HCT116 (cell line): ENCODE measurements at places on chromosomes 3 and 15. TPM values are rescaled to one million over a fixed set of nuclear protein-coding genes. Genes with fewer than 3 reads are reported as not detected.

DNA sequence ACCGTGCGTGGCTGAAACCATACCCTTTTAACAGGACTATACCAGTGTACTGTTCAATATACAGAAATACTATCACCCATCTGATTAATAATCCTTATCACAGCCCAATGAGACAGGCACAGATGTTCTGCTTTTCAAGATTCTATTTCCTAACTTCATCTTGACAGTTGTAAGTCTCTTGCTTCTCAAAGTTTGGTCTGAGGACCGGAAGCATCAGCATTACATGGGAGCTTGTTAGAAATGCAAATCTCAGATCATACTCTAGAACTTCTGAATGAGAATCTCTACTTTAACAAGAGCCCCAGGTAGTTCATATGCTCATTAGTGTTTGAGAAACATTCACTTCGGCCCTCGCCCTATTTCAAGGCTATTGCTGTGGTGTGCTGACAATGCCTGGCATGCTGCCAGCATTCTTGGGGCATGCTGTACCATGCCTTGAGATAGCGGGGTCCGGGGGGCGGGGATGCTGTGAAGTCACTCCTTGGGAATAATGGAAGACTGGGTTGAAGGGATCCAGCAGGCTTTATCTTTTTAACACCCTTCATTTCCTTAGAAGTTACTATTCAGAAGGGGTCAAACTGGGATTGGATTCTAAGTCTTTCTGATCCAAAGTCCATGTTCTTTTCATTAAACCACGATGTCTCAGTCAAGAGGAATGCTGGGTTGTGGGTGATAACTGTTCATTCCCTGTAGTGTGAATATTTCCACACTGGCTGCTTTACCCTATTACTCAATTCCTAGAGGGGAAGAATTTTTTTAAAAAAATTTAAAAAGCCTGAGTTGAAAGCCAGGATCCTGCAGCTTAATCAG lies 194.7 kb downstream of the LPP start:
- peak; percentile 63 for DNase-seq

GRCh38 chr3:61559136-61559731 lies 2.1 kb upstream of the PTPRG start:
- no peak for DNase-seq

DNA sequence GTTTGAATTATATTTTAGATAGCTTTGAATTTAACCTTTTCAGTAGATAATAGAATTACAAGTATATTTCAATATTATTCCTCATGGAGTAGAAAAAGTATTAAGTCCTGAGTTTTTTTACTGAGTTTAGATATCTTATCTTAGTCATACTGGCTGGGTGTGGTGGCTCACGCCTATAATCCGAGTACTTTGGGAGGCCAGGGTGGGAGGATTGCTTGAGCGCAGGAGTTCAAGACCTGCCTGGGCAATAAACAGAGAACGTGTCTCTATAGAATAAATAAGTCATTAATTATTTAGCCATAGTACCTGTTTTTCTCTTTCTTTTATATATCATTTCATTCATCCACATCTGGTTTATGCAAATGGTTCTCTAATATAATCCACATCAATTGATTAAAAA lies 9.9 kb downstream of the RAP2B start:
- no peak for DNase-seq

Gene SLC22A14
- total RNA-seq: 0.22 TPM

- DNase-seq: no peak
These were observed 324.1 kb upstream of the ICE2 start for GRCh38 chr15:60803059-60803458.

GRCh38 chr15:80317389-80318182 lies 65.6 kb upstream of the CTXND1 start:
- no peak for DNase-seq

GRCh38 chr15:79778378-79778990 lies 118.3 kb downstream of the MTHFS start:
- no peak for DNase-seq

DNA sequence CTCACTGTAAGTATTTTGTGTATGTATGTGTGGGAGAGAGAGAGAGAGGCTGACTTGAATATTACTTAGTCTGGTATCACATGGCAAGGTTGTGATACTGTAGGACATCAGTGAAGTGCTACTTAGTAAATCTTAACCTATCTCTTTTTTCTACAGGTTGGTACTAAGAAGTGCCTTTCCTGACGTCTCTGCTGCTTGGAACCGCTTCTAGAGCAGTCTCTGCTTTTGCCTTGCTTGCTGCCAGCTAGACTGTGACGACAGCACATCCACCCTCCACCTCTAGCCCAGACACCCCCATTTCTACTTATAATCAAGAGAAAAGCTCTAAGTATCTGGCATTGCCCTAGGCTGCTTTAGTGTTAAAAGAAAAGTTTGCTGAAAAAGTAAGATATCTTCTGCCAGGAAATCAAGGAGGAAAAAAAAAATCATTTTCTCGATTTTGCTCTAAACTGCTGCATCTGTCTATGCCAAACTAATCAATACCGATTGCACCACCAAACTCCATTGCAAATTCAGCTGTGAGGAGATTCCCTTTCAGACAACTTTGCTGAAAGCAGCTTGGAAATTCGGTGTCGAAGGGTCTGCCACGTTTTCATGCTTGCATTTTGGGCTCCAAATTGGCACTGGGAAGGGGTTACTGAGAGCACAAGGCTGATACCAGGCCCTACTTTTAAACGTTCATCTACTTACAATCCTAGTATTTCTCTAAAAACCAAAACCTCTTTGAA lies 30.7 kb downstream of the MBNL1 start:
- DNase-seq: no peak

GRCh38 chr3:192082730-192083660 lies 622.0 kb downstream of the PYDC2 start:
- DNase-seq: no peak

DNA sequence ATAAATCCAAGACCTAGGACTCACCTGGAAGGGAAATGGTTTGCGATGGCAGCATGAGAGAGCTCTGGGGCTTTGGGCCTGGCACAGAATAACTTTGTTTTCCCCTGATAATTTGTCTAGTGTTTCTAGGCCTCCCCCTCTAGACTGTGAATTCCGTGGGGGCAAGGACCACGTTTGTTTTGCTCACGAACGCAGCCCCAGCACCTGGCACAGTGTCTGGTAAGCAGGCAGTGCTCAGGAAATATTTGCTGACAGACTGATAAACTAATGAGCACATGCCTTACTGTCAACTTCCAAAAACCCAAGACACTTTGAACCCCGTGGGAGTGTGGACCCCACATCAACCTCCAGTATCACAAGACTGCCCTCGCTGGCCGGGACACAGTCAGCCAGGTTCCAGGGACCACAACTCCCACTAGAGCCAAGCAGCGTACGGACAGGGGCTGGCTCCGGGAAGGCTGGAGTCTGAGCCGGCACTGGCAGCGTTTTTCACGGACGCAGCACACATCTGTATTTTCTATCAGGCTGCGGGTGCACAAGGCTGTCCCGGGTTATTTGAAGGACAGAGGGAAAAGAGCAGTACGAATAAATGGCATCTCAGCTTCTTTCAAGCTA lies 146.5 kb downstream of the XXYLT1 start:
- no peak for DNase-seq

Gene DISP2
- 3.3 TPM for total RNA-seq

Gene ROPN1
- not detected for total RNA-seq

Gene TTLL13
- total RNA-seq: 1.0 TPM

GRCh38 chr3:64454179-64454578 lies 228.9 kb upstream of the PRICKLE2 start:
- DNase-seq: no peak

- no peak for DNase-seq
These were observed 68.9 kb upstream of the STXBP5L start for GRCh38 chr3:120839120-120839519.

Gene COL8A1
- total RNA-seq: 0.07 TPM

DNA sequence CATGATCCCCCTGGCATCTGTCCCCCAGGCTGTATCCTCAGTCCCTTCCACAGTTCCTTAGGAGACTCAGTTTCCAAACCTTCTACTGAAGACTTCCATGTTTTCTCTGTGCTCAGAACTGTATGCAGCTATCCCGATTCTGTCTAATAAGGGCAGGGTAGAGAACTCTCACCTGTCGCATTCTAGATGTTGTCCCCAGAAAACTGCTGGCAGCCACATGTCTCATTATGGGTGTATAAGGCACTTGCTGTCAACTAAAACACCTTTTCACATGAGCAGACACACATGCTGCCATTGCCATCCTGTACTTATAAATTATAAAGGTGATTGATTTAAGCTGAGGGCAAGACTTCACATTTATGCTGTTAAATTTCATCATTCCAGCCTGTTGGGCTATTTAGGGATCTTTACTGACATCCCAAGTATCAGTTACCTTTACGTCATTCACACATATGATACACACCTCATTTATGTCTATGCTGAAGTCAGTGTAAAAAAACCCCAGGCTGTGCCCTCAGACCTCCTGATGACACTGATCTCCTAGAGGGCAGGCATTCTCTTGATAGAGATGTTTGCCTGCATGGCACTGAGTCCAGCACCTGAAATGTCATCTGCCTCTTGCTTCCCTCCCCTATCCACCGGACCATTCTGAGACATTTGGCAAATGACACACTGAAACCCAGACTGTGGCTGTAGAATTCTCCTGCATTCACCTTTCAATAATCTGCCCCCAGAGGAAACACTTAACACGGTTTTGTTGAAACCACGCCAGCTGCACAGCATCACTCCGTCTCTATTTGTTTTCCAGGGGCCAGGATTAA lies 35.8 kb downstream of the BTD start:
- no peak for DNase-seq

DNA sequence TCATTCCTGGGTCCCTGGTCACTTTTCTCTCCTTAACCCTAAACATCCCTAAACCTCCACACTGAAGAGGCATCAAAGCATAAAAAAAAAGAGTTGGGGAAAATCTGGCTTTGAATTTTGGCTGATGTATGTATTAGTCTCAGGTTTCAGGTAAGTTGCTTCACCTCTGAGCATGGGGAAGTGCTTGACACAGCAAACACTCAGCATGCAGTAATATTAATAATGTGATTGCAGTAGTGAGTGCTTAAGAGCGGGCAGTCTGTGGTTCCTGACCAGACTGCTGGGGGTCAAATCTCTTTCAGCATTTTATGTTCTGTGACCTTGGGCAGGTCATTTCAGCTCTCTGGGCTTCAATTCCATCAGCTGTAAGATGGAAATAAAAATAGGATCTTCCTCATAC lies 467.9 kb downstream of the SOX2 start:
- no peak for DNase-seq

Gene FBXW12
- total RNA-seq: not detected

DNA sequence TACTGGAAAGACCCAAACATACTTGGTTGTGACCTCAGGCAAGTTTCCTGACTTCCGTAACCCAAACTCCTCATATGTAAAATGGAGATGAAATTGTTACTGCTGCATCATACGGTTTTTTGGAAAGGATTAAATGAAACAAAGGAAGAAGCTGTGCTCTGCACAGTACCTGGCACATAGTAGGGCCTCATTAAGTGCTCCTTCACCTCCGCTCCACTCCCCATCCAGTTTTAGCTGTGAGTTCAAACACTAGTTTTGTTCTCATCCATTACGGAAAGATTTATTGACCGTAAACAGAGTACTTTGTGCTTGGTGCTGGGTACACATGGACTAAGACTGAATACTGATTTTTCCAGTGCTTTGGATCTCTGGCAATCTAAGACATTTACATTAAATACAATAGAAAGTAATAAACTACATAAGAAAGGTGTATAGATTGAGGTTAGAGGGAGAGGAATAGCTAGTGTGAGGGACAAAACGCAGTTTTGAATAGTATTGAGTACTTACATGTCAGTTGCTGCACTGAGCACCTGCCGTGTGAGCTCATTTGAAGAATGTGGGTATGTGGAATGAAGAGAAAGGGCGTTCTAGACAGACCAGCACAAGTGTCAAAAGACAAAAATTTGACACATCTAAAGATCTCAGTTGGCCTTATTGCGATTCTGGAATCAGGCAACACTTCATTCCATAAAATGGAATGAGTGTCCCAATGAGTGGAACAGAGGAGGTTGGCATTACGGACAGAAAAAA lies 594 bp upstream of the ICE2 start:
- DNase-seq: no peak

Gene SOX2
- 0.15 TPM for total RNA-seq

Gene MST1
- total RNA-seq: 15.4 TPM

Gene SATB1
- 2.7 TPM for total RNA-seq

Gene RNF168
- 25.1 TPM for total RNA-seq

DNA sequence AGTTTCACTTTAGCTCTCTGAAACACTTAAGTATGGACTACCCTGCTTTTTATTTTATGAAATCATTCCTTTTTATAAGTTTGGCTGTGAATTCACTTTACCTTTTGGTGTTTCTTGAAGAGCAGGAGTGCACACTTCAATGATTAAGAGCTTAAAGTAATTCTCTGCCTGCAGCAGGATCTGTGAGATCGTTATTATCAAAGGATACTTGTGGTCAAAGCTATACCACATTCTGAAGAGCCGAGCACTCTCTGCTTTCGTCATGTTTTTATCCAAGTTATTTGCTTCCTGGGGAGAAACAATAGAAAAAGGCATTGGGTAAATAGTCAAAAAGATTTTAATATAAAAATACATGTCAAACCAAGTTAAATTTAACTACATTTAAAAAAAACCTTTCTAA lies 243.7 kb downstream of the CHST2 start:
- DNase-seq: no peak

DNA sequence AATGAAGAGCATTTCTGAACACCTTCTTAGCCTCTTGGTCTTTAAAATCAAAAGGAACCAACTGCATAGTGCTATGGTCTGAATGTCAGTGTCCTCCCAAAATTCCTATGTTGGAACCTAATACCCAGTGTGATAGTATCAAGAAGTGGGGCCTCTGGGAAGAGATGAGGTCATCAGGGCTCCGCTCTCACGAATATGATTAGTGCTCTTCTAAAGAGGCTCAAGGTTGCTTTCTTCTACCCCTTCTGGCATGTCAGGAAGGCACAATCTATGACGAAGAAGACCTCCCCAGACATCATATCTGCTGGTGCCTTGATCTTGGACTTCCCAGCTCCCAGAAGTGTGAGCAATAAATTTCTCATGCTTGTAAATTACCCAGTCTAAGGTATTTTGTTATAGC lies 209.5 kb downstream of the MAGI1 start:
- no peak for DNase-seq

- DNase-seq: no peak
These were observed 1.3 kb downstream of the TNK2 start for GRCh38 chr3:195906865-195907683.

DNA sequence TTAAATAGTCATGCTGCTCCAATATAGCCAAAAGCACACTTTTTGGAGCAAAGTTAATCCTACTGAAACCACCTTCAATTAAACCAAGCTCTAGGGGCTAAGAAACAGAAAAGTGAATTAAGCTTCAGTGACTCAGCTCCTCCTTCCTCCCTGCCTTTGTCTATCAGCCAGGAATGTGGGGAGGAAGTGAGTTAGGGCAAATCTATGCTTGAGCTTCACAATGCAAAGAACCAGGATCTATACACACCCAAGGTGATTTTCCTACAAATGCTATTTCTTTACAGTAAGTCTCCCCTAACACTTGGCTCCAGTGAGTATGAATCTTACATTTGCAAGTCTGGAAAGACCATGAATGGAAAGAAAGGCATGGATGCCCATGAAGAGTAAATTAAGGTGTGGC lies 212.1 kb downstream of the P3H2 start:
- no peak for DNase-seq

Gene SMCO1
- not detected for total RNA-seq
